ENCODE measurements at places on chromosomes 12 and 14.

DNA sequence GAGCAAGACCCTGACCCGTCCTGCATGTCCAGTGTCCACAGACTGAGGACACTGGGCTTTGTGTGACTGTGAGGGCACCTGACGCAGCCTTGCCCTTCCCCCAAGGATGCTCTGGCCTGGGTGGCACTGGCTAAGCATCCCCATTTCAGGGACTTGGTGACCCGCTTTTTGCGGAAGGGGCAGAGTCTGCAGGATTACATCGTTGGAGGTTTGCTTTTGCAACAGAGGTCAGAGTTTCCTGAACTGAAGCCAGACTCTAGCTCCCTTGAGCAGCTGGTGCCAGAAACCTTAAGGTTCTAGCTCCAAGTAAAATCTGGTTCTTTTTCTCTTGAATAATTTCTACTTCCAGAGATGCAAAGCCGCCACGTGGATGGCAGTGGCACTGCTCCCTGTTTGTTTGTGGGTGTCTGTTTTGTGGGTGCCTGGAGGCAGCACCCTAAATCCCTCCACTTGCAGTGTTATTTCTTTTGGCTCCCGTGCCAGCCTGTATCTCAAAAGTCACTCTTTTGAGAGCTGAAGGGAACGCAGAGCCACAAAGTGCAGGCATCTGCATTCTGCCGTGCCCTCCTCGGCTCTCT is 184.7 kb downstream of the TSPAN9 start:
- peak; percentile 34 for DNase-seq

- no peak for DNase-seq
These were observed 29.7 kb downstream of the SFSWAP start for GRCh38 chr12:131740626-131741025.

DNA sequence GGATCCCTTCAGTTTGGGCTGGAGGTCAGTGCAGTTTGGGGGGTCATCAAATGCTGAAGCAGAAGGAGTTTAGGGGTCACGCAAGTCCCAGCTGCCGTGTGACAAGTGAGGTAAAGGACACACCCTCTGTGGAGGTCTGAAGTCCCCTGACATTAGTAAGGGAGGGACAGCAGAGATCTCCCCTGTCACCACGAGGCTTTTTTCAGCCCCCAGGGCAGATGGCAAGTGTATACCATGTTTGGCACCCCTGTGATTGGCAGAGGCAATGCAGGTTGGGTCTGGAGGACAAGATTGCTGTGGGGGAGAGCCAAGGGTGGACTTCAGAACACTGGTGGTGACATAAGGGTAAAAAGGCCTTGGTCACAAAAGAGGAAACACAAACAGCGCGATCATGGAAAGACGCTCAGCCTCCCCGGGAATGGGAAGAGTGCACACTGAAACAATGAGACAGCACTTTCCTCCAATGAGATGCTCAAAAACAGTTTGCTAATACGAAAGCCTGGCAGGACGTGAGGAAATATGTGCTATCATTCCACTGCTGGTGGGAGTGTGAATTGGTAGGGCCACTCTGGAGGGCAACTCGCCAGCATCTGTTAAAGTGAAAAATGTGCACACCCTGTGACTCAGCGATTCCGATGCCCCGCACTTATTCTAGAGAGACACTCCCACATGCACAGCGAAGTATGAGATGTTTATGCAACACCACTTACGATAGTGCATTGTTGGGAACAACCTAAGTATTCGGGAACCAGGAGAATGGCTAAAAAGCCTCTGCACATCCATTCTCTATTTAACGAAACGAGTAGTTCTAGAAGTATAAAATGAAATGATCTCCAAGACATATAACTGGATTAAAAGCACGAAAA is 14.4 kb upstream of the CD27 start:
- peak; percentile 18 for DNase-seq

- no peak for DNase-seq
These were observed 68.5 kb upstream of the AMN1 start for GRCh38 chr12:31797230-31797872.

DNA sequence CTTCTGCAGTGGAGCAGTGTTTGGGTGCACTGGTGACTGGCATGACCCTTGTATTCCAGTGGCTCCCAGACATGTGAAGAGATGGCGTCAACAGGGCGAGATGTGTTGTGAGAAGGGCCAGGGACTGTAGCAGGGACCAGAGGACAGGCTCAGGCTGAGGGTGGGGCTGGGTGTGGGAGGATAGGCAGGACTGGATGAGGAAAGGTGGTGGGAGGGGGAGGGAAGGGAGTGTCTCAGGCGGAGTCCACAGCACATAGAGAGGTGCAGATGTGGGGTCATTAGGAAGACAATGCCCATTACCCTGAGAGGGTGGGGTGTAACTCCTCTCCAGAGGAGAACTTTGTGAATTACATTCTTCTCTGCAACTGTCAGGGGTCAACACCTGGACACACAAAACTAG is 78.5 kb downstream of the DICER1 start:
- DNase-seq: no peak

DNA sequence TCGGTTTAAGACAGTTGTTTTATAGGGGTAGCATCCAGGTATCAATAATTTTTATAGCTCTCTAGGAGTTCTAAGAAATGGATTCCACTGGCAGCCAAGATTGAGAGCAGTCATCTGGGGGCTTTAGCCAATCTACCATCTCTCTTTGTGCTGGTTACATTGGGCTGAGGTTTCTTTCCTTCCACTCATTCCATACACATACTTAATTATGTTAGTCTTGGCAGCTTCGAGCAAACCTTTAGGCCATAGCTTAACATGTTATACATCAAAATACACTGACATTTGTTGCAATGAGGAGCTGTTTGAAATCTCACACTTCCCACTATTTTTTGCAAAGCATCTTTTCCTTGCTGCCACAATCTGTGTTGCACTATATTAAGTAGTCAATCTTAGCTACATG is 63.1 kb downstream of the ARMH4 start:
- no peak for DNase-seq

GRCh38 chr12:113778432-113779132 is 187.5 kb downstream of the RBM19 start:
- DNase-seq: no peak

- DNase-seq: no peak
These were observed 282.1 kb downstream of the TMTC2 start for GRCh38 chr12:82968631-82969367.

DNA sequence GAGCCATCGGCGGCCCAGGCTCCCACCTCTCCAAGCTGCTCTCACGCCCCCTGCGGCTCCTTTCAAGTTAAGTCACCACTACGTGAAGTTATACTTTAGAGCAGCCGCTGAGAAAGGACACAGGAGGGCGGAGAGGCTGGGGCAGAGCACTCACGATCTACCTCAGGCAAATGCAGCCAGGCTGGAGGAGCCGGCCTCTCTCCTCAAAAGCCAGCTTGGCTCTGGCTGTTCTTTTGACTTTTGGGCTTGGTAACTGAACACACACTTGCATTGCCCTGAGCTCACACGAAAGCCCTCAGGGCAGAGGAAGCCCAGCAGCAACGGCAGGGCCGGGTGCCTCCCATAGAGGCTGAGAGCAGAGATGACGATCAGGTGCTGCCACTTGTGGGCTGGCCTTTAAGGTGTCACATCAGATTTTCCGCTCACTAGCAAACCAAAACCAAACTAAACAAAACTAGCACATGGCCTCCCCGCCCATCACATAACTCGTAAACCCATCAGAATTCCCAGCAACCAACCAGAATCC is 75.2 kb downstream of the PITPNM2 start:
- no peak for DNase-seq

DNA sequence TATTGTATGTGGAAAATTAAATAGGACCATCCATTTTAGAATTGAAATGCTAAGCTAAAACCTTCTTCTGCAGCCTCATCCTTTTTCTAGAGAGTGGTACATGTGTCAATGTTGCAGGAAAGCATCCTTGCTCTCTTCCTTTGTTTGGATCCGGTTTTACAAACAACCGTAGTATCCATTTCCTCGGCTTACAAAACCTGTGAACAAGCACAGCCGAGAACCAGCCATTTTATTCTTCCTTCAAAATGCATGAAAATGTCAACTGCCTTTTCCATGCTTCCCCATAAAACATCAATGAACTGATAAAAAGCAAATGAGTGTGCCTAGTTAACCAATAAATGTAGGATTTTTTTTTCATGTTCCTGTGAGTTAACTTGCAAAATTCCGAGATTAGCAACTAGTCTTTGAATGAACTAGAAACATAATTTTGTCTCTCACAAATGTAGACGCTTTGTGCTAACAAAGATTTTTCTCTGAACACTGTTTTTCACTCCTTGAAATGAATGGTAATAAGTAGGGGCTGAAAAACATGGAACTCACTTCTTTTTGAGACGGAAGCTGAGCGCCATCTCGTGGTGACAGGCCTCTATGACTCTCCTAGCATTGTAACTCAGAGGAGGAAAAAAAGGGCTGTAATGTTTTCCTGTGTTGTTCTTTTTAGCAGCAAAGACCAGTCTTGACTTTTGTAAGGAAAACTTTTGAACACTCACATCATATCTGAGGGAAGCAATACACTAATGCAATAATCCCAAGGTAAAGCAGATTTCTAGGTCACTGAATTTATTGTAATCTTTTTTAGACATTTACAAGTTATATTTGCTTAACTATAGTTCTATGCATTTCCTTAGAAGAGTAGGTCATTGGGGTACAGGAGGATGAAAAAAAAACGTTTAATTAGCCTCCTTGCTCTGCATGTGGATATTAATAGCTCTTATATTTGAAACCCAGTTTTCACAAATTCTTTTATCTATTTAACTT is 157.4 kb upstream of the FOXG1 start:
- peak; percentile 74 for DNase-seq

GRCh38 chr12:65649126-65649525 is 175.2 kb upstream of the HMGA2 start:
- DNase-seq: no peak

- no peak for DNase-seq
These were observed 173.5 kb upstream of the KRR1 start for GRCh38 chr12:75684678-75685616.

- DNase-seq: no peak
These were observed 834.7 kb downstream of the TRHDE start for GRCh38 chr12:73106896-73107295.

DNA sequence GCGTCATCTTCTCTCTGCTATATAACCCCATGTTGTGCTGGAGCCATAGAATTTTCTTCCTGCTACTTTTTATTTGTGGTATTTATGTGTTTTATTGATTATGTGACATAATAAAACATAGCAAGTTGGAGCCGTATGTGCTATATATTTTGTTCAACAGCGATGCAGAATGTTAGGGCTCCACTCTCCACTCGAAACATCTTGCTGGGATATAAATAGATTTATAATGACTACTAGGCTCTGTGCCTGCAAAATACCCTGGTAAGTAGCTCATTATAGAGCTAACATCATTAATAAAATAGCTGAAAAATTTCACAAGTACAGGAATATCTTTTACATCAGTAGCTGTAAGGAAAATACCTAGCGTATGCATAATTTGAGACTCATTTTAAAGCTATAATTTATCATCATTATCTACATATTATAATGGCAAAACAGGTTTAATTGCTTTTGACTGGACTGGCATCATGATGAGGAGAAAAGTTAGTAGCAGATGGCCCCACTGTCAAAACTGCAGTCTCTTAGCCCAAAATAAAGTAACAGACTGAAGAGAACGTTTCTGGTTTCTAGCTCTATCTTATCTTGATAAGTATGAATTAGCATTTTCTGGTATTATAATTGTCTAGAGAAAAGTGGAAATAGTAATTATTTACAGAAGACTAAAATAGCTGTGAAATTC is 263.0 kb downstream of the NEDD1 start:
- DNase-seq: no peak

DNA sequence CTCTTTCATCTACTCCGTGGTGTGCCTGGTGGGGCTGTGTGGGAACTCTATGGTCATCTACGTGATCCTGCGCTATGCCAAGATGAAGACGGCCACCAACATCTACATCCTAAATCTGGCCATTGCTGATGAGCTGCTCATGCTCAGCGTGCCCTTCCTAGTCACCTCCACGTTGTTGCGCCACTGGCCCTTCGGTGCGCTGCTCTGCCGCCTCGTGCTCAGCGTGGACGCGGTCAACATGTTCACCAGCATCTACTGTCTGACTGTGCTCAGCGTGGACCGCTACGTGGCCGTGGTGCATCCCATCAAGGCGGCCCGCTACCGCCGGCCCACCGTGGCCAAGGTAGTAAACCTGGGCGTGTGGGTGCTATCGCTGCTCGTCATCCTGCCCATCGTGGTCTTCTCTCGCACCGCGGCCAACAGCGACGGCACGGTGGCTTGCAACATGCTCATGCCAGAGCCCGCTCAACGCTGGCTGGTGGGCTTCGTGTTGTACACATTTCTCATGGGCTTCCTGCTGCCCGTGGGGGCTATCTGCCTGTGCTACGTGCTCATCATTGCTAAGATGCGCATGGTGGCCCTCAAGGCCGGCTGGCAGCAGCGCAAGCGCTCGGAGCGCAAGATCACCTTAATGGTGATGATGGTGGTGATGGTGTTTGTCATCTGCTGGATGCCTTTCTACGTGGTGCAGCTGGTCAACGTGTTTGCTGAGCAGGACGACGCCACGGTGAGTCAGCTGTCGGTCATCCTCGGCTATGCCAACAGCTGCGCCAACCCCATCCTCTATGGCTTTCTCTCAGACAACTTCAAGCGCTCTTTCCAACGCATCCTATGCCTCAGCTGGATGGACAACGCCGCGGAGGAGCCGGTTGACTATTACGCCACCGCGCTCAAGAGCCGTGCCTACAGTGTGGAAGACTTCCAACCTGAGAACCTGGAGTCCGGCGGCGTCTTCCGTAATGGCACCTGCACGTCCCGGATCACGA is 2.2 kb downstream of the SSTR1 start:
- DNase-seq: no peak

DNA sequence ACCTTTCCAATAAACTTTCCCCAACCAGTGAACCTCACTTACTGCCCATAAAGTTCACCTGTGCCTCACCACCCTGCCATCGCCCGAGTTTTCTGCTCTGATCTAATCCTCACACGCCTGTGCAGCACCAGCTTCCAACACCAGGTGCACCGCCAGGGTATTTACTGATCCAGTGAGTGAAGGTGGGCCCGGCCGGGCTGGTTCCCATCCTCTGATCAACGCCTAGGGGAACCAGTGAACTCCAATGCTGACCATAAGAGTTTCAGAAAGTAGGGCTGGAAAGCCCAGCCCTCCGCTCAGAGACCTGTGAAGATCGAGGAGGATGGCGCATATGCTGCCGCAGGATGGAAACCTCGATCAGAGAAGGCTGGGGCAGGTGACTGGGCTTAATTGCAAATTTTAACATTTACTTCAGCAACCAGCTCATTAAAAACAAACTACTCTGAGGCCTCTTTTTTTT is 685 bp upstream of the MYL6B start:
- DNase-seq: peak; percentile 35

Data from anterior cingulate cortex (tissue), 58 donors.